ENCODE measurements at places on chromosomes 5 and 9.
A peak's percentile ranks its signal among the peaks of the same experiment; 100 is the strongest.

DNA sequence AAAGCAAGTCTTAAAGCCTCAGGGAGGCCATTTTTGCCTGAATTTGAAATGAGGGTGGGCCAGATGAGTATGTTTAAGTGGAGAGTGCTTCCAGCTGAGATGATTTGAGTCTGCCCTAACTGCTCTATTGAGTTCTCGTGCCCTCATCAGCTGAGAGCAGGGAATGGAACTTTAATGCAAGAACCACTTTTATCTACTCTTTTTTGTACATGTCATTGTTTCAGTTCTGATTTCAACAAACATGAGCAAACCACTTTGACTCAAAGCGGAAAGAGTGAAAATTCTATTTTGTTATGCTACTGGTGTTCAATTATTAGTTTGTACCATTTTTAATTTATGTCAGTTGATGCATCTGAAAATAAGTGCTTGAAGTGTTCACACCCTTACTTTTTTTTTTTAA lies 35.8 kb downstream of the DCAF10 start:
- no peaks in the 10 kb centered on the region for H3K36me3 ChIP-seq
- no peak overlapping the region for H3K4me3 ChIP-seq
- H3K27ac ChIP-seq: no peak overlapping the region
- H3K4me1 ChIP-seq: peaks cover 2% of the 10 kb centered on the region
- DNase-seq: no peak

DNA sequence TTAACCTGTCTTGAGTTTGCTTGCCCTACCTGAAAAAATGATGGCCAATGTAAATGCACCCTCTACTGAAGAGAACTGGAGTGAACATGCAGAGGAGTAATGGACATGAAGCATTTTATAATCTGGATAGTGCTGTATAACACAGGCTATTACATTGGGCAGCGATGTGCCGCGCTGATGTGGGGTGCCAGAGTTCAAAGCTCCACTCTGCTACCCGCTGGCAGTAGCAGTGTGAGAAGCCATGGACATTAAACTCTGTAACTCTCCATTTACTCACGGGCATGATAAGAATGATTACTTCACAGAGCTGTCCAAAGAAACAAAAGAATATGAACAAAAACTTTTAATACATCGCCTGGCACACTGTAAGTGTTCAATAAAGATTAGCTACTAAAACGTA lies 7.5 kb upstream of the CDH6 start:
- H3K4me3 ChIP-seq: no peak overlapping the region
- H3K27ac ChIP-seq: no peak overlapping the region
- no peaks in the 10 kb centered on the region for H3K27me3 ChIP-seq
- H3K4me1 ChIP-seq: no peaks in the 10 kb centered on the region
- DNase-seq: no peak

DNA sequence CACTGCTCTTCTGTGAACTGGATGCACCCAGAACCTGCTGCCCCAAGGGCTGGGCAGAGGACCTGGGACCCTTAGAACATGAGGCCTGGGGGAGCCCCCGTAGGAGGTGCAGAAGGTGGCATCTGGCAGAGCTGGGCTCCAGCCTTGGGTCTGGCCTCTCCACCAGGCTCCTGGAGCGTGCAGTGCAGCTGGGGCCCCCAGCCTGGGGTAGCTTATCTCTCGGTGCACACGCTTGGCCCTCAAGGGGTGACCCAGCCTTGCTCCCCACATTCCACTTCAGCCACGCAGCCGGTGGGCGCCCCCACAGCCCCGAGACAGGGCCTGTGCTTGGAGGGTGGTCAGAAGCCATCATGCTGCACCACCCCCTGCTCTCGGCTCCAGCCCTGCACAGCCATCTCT lies 5.6 kb upstream of the NR5A1 start:
- peak overlapping the region; percentile 24 for H3K4me3 ChIP-seq
- no peak for DNase-seq
- peaks cover 7% of the 10 kb centered on the region for H3K27me3 ChIP-seq
- H3K4me1 ChIP-seq: peaks cover 43% of the 10 kb centered on the region
- peaks cover 13% of the 10 kb centered on the region for H3K36me3 ChIP-seq

GRCh38 chr9:35102465-35102768 lies 514 bp downstream of the STOML2 start:
- H3K4me1 ChIP-seq: peaks cover 26% of the 10 kb centered on the region
- no peak for DNase-seq
- H3K36me3 ChIP-seq: peaks cover 49% of the 10 kb centered on the region
- peak overlapping the region; percentile 97 for H3K4me3 ChIP-seq

Measured in endothelial cell (in vitro differentiated cells).